ENCODE measurements at places on chromosomes 13 and 19.

DNA sequence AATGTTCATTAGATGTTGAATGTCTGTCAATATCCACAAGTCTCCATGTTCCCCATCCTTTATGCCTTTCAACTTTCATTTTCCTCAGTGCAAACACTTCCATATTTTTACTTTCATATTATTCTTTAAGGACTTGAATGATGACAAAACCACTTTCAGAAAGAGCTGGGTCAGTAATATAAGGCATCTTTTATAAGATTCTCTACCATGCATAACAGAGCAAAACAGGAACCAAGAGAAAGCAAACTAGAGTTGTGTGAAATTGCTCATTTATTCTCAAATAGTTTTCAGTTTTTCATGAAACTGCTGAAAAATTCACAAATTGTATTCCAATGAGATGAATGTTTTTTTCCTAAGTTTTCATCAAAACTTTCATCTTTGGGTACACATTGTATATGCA is 1247.6 kb downstream of the PCDH17 start:
- no peak for DNase-seq

- no peak for DNase-seq
These were observed at the start of gene LRRC25 for GRCh38 chr19:18397242-18398202. TSS of gene LRRC25 (minus strand) at chr19:18397622. CDS start at chr19:18396963, 659 bp downstream.

DNA sequence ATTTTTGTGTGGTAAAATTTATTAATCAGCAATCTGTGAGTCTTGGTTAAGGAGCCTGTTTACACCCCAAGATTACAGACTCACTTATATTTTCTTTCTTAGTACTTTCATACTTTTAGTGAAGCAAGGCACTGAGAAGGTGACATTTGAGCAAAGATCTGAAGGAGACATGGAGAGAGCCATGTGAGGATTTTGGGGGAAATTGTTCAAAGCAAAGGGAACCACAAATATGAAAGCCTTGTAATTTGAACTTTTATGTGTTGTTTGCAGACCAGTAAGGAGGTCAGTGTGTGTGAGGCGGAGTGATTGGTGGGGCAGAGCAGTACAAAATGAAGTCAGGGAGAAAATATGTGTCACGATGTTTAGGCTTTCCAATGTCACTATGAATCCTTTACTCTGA is 140.7 kb upstream of the KLF12 start:
- DNase-seq, result no peak

DNA sequence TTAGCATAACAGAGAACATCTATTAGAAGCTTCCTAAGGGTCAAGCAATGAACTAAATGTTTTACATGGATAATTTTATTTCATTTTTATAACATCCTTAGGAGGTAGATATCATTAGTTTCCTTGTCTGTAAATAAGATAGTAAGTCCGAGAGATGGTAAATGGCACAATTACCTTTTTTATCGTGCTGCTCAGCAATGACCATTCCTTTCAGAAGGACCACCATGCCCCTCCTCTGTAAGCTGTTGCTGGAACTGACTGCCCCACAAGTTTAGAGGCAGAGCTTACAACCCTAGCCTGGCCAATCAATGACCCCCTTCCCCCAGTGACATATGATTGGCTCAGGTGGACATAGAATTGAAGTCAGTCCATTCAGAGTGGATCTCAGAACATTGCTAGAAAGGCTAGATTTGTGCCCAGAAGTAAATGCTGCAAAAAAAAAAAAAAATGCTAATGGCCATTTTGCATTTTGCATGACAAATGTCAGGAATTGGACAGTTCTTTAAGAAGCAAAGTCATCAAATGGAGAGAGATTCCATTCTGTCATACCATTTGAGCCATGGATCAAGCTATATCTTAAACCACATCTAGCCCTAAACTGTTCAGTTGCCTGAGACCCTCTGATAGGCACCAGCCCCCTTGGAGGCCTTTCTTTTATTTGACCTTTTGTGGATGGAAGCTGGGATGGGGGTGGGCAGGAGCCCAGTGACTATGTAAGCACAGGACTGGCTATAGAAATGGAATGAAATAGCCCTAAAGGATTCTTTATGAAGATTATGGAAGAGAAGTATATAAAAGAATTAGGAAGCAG is 668.3 kb downstream of the UQCRFS1 start:
- DNase-seq, result no peak

- DNase-seq, result no peak
These were observed 15.9 kb upstream of the DNAJC3 start for GRCh38 chr13:95660981-95661581.

DNA sequence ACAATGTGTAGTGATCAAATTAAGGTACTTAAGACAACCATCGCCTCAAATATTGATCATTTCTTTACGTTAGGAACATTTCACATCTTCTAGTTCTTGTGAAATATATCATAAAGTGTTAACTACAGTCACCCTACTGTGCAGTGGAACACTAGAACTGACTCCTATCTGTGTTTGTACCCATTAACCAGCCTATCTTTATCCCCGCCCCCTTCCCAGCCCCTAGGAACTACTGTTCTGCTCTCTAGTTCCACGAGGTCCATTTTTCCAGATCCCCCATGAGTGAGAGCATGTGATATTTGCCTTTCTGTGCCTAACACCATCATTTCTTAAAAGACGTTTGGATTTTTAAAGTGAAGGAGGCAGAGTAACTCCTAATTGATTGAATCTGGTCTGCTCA is 24.4 kb upstream of the GGACT start:
- no peak for DNase-seq

GRCh38 chr13:43424412-43424811 is 362.4 kb downstream of the ENOX1 start:
- DNase-seq, result no peak

- no peak for DNase-seq
These were observed 3.4 kb upstream of the GRWD1 start for GRCh38 chr19:48442116-48443035.

- DNase-seq, result no peak
These were observed 6.5 kb downstream of the SIGLEC7 start for GRCh38 chr19:51148580-51148979.

GRCh38 chr13:93101226-93101734 is 125.3 kb upstream of the GPC6 start:
- no peak for DNase-seq

GRCh38 chr13:106385654-106386053 is 149.8 kb downstream of the EFNB2 start:
- no peak for DNase-seq

DNA sequence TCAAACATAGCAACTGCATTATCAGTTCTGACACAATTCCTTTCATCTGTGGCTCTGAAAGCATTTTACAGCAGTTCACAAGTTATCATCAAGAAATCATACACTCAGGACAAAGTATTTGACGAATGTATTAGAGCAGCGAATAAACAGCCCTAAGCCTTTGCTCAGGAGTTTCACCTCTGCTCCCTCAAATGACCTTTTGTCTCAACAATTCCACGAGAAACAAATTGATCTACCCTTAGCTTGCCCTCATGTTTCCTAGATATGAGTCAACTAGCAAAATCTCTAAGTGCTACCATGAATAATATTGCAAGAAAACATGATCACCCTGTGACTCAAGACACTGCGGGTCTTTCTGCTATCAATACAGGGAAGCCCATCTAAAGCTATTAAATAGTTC is 396.1 kb downstream of the EFNB2 start:
- no peak for DNase-seq

Data from stimulated activated CD8-positive, alpha-beta memory T cell treated with anti-CD3 and anti-CD28 coated beads, Interleukin-7, amount 100 ng/mL, for 1 hour (primary cell).